ENCODE measurements at places on chromosomes 16 and 17.

- peak; percentile 52 for DNase-seq
These were observed 17.7 kb downstream of the PSMD11 start for GRCh38 chr17:32461853-32462617.

- no peak for DNase-seq
These were observed 6.9 kb upstream of the WDR59 start for GRCh38 chr16:74991593-74992403.

DNA sequence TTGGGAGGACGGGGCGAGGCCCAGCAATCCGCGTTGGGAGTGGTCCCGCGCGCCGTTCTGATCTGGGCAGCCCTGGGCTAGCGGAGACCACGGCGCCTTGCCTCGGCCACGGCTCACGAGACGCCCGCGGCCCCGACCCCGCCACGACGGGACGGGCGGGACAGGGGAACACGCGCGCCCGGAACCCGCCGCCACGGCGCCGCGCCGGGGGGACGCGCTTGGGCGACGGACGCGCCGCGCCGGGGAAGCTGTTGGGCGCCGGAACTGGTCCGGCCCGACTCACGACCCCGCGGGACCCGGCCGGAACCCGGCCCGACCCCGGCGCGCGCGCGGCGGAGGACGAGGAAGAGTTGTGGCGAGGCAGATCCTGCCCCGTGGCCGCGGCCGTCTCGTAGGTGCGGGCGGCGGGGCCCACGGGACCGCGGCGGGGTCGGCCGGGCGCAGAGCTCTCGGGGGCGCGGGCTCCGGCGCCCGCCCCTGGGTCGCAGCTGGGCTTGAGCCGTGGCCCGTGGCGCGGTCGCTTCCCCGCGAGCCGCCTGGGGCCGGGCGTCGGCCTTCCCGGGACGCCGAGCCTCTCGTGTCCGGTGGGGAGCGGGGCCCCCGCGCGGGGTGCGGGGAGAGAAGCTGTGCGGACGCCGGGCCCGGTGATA, at the start of gene ACSF3:
ACSF3 (plus strand) TSS at position 251 of the 650 bp plus-strand sequence. CDS start 6,830 bp downstream, outside the sequence.
- no peak for DNase-seq

DNA sequence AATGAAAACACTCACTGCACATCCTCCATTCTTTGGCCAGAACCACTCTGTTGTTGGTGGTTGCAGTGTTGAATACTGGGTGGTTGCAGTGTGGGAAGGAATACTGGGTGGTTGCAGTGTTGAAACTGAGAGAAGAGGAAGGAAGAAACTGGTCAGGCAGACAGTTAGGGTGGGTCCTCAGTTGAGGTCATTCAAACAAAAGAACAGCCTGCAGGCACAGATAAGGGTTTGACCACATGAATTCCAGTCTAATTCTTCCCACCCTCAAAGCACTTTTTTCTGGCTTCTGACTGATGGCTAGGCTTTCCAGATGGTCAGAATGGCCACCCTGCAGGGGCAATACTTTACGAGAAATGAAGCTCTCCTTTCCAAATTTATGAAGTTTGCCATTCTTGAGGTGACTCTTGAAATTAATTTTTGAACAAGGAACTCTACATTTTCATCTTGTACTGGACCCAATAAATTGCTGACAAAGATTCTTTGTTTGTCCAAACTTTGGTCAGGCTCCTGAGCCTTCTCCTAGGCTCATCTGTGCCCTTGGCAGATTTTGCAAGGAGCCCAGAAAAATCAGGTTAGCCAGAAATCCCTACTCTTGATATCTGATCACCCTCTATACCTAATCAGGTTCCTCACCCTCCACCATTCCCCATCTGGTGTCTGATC, 596.6 kb upstream of the CDH5 start:
- peak; percentile 87 for DNase-seq

DNA sequence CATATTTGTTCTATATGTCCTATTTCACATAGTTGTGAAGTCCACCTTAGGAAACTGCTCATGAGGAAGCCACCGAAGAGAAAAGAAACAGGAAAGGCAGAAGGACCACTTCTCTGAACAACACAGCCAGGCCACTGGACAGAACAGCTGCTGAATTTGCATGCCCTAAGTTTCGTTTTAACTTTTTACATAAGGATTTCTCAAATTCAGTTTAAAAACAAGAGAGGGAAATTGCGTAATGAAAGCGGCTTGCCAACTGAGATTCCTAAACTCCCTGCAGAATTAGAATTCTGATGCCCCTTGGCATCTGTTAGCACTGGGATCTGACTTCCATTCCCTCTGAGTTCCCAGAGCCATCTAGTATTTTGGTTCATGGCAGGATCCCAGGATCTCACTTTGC, 5.0 kb upstream of the CCL8 start:
- DNase-seq = peak; percentile 80

GRCh38 chr17:62891659-62892058, 74.4 kb upstream of the TANC2 start:
- DNase-seq = no peak

Measured in MV-4-11 (cell line).